MCF 10A (cell line): ENCODE measurements at places on chromosomes 4 and X. TPM values are rescaled to one million over a fixed set of nuclear protein-coding genes. Genes with fewer than 3 reads are reported as not detected.

Gene CENPVL1
- not detected in 2 replicates for total RNA-seq

- DNase-seq, result no peak
These were observed 22.1 kb downstream of the UBE2K start for GRCh38 chr4:39719804-39720580.

- DNase-seq, result peak; percentile 14
These were observed 187.0 kb downstream of the AFAP1 start for GRCh38 chr4:7752649-7753048.

- no peak for DNase-seq
These were observed 62.4 kb upstream of the CRMP1 start for GRCh38 chr4:5955201-5955821.

DNA sequence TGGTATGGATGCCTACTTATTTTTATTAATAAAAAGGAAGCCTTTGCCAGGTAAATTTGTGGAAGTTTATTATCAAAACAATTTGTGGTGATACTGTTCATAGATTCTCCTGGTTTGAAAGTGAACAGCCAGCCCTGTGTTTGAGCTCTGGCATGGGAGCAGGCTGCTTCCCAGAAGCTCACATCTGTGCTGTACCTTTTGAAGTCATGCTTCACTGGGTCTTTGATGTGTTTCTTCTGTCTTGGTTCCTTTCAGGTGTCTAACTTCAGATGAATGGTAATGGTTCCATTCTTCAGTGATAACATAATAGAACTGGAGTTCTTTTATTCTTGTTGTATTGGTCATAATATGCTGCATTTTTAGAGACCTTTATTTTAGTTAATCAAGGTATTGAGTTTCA, 85.5 kb downstream of the BMPR1B start:
- no peak for DNase-seq

DNA sequence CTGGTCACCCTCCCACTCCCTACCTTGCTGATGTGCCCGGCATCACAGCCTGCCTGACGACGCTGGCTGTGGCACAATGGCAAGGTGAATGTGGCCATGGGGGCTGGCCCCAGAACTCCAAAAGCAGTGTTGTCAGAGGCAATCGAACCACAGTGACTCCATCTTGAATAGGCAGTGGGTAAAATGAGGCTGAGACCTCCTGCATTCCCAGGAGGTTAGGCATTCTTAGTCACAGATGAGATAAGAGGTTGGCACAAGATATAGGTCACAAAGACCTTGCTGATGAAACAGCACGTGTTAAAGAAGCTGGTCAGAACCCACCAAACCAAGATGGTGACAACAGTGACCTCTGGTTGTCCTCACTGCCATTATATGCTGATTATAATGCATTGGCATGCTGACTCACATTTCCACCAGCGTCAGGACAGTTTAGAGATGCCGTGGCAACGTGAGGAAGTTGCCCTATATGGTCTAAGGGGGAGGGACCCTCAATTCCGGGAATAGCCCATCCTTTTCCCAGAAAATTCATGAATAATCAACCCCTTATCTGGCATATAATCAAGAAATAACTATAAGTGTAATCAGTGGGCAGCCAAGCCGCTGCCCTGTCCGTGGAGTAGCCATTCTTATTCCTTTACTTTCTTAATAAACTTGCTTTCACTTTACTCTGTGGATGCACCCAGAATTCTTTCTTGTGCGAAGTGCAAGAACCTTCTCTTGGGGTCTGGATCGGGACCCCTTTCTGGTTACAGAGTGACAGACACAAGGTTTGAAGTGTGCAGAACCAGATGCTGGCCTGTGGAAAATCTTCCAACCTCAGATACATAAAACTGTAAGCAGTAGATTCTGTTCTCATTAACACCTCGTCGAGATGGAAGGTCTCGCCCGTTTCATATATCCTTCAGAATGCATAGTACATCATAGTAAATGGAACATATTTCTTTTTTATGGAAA, 26.8 kb upstream of the CLDN24 start:
- DNase-seq, result peak; percentile 56
